ENCODE measurements at places on chromosomes 6 and 20.

DNA sequence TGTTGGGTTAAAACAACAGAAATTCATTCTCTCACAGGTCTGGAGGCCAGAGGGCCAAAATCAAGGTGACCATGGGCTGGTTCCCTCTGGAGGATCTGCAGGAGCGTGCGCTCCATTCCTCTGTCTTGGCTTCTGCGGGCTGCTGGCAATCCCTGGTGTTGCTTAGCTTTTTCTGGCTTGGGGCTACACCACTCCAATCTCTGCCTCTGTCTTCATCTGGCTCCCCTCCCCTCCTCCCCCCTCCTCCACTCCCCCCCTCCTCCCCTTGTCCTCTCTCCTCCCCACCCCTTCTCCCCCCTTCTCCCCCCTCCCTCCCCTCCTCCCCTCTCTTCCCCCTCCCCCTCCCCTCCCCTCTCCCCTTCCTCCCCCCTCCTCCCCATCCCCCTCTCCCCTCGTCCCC is 321.3 kb upstream of the ARID1B start:
- no peak for DNase-seq

DNA sequence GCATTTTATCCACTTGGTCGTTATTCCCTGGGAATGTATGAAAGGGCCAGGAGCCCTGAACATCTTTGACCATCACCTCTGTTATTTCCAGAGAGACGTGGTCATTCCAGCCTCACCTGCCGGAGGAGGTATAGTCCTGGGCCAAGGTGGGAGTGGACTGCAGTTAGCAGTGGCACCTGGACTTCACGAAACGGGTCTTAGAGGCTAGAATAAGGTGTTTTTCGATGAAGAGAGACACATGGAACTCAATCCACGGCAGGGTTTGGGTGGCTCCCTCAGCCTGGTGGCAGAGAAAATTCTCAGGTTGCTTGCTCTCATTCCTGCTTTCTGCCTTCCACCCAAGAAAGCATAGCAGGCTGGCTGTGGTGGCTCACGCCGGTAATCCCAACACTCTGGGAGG is 48.0 kb downstream of the BMP6 start:
- DNase-seq = no peak

DNA sequence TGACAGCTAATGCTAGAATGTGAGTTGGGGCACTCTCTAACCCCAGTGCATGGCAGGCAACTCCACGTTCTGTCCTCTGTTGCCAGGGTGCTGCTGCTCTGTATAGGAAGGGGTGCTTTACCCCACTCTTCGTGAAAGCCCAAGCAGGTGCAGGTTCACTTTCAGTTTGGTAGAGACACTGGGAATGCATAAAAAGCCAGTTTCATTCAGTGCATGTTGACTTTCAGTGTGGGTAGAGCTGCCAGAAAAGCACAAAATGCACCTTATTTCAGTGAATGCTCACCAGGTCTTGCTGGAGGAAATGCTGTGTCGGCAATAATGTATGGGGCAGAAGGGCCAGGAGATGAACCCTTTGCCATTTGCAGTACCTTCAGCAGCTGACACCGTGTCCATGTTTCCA is 62.1 kb upstream of the ADGRB3 start:
- no peak for DNase-seq

- DNase-seq = no peak
These were observed 385.5 kb downstream of the TENT5A start for GRCh38 chr6:81366972-81367371.

Measured in stimulated activated CD8-positive, alpha-beta memory T cell treated with anti-CD3 and anti-CD28 coated beads, Interleukin-4, amount 100 ng/mL, for 1 hour (primary cell).